HS-27A (cell line): ENCODE measurements at places on chromosomes 7 and 10.

GRCh38 chr7:78151229-78151628, 352.7 kb downstream of the PHTF2 start:
- no peak for DNase-seq

- no peak for DNase-seq
These were observed 15.3 kb downstream of the PLXNA4 start for GRCh38 chr7:132560825-132561529.

- DNase-seq, result no peak
These were observed 292.5 kb upstream of the FZD8 start for GRCh38 chr10:35934642-35934995.

GRCh38 chr7:35463176-35463700, 209.3 kb upstream of the TBX20 start:
- no peak for DNase-seq

DNA sequence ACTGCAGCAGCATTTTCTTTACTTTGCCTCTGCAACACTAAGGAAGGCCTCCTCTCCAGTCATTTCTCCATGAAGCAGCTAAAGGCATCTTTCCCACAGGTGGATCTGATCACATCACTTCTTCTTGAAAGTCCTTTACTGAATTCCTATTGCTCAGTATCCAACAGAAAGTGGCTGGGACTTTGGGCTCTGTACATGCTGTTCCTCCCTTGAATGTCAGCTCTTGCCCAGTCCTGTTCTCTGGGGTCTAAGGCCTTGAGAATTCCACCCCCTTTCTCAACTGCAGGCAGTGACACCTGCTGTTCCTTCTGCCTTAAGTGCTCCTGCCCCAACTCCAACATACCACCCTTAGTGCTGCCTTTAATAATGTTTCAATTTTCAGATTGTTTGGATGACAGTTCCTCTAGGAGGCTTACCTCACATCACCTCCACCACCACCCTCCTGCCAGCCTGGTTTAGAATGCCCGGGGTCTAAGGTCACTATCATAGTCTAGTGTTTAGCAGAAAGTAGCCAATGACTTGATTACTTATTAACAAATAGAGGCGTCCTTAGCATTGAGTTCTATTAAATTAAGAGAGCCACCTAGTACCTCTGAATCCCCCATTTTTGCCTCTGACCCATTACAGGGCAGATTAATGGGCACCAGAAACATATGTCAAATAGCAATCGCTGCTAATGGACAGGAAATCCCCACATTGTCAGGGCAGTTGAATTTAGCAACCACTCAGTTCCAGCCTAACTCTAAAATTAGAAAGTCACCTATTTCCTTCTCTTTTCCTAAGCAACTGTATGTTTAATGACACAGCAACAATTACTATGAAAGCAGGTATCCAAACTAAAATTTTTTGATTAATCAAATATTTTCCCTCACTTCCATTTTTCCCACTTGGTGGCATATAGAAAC, 11.4 kb downstream of the INHBA start:
- DNase-seq, result no peak

- DNase-seq, result no peak
These were observed 137.1 kb upstream of the FAM13C start for GRCh38 chr10:59499460-59499859.
